Upper lobe of right lung (tissue), 1 donor: ENCODE measurements at places on chromosomes 16 and 17. TPM values are rescaled to one million over a fixed set of nuclear protein-coding genes. Genes with fewer than 3 reads are reported as not detected.

MYCBPAP gene
- 1.3 TPM for total RNA-seq

CACNG3 gene
- total RNA-seq, result not detected

BCO1 gene
- total RNA-seq, result 0.75 TPM

ZSCAN10 gene
- not detected for total RNA-seq

GRCh38 chr16:79698341-79698753 lies 97.8 kb upstream of the MAF start:
- no peak overlapping the region for H3K4me3 ChIP-seq
- no peaks in the 10 kb centered on the region for H3K27me3 ChIP-seq
- no peaks in the 10 kb centered on the region for H3K36me3 ChIP-seq
- H3K27ac ChIP-seq, result no peak overlapping the region
- H3K4me1 ChIP-seq, result no peaks in the 10 kb centered on the region

CBFA2T3 gene
- 19.0 TPM for total RNA-seq

DNA sequence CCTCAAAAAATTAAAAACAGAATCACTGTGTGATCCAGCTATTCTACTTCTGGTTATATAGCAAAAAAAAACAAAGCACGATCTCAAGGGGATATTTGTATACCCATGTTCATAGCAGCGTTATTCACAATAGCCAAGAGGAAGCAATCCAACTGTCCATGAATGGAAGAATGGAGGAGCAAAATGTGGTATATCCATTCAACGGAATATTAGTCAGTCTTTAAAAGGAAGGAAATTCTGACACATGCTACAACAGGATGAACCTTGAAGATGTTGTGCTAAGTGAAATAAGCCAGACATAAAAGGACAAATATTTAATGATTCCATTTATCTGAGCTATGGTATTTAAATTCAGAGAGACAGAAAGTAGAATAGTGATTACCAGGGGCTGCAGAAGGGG lies 4.6 kb upstream of the NOL11 start:
- H3K27ac ChIP-seq, result no peak overlapping the region
- H3K4me3 ChIP-seq, result no peak overlapping the region
- no peaks in the 10 kb centered on the region for H3K36me3 ChIP-seq
- no peaks in the 10 kb centered on the region for H3K4me1 ChIP-seq
- H3K27me3 ChIP-seq, result no peaks in the 10 kb centered on the region
- no peak for DNase-seq

DNA sequence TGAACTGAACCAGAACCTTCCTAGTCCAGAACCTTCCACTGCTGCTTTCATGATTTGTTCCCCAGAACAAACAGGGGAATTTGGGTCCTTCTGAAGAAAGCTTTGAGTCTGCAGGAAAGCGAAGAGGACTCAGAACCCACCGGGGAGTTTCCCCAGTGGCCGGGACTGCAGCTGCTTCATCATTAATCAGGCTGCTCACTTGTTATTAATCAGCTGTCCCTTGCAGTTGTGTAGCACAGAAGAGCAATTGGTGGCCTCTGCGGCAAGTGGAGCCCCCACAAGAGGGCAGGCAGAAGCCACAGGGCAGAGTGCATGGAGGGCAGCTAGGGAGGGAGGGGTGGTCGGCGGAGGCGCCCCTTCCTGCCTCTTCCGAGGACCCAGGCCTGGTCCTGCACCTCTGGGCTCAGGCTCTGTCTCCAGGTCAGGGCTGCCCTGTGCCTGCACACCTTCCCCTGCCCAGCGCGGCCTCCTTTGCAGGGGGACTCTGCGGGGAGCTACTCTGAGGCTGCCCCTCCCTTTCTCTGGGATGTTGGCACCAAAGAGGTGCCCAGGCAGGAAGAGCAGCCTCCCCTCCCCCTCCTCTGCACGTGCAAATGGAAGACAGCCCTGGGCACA lies 6.9 kb downstream of the CCL17 start:
- peaks cover 21% of the 10 kb centered on the region for H3K4me1 ChIP-seq
- H3K27me3 ChIP-seq, result no peaks in the 10 kb centered on the region
- H3K4me3 ChIP-seq, result no peak overlapping the region
- no peaks in the 10 kb centered on the region for H3K36me3 ChIP-seq
- H3K27ac ChIP-seq, result no peak overlapping the region
- DNase-seq, result no peak
